Kasumi-1 (cell line): ENCODE measurements at places on chromosomes 16 and 17.

DNA sequence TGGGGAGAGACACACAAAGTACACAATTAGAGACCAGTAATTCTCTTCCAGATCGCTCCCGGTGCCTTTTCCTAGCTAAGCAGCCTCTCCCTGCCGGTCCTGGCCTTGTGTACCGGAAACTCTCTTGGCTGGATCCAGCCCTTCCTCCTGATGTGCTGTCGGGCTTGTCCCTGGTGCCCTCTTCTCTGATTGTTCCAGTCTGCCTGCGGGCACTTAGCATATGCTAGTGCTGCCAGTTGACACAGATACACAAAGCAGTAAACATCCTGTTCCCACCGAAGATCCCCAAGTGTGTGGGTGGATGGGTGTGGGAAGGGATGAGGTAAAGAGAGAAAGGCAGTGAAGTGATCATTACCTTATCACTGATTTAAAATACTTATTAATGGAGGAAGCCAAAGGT is 9.7 kb downstream of the HS3ST3B1 start:
- no peak for DNase-seq

GRCh38 chr16:27281243-27281642 is 12.7 kb upstream of the NSMCE1 start:
- no peak for DNase-seq

DNA sequence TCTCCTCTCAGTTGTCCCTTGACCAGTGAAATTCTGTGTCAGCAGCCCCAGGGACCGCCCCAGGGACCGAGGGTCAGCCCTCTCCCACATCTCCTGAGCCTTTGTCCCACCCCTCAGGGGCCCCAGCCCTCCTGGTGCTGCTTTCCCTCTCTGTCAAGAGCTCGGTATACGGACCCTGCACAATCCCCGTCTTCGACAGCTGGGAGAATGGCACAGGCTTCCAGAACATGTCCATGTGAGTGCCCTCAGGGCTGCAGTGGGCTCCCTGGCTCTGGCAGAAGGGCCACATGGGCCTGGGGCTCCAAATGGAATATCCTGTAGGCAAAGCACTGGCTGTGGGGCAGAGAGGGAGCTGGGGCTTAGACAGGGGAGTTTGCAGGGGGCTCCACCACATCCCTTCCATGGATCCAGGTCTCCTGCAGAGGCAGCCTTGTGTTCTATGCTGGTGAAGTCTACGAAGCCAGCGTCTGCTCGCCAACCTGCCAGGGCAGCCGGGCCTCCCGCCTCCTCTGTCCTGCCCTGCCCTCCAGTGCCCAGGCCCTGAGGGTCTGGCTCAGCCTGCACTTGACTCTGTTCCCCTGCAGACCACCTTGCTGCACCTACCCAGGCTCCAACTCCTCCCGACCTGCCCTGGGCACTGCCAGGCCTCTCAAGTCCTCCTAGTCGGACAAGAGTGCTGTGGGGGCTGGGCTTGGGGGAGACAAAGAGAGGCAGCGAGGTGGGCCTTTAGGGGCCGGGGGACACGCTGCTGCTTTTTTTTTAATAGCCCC is 28.0 kb downstream of the ADGRG5 start:
- no peak for DNase-seq

DNA sequence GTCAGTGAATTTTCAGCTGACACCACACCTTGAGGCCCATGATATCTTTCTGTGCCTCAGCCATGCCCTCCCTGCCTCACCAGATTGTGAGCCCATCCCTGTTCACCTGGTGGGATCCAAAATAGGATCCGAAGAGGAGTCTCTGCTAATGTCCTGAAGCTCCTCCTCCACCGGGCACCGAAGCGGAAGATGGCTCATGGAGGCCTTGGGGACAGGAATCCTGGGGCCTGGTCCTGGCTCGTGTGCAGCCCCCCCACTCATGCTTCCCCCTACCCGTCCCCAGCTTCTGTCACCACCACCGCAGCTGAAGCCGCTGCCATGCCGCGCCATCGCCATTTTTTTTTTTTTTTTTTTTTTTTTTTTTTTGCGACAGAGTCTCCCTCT is 1683.4 kb downstream of the TP53TG3F start:
- DNase-seq, result no peak

DNA sequence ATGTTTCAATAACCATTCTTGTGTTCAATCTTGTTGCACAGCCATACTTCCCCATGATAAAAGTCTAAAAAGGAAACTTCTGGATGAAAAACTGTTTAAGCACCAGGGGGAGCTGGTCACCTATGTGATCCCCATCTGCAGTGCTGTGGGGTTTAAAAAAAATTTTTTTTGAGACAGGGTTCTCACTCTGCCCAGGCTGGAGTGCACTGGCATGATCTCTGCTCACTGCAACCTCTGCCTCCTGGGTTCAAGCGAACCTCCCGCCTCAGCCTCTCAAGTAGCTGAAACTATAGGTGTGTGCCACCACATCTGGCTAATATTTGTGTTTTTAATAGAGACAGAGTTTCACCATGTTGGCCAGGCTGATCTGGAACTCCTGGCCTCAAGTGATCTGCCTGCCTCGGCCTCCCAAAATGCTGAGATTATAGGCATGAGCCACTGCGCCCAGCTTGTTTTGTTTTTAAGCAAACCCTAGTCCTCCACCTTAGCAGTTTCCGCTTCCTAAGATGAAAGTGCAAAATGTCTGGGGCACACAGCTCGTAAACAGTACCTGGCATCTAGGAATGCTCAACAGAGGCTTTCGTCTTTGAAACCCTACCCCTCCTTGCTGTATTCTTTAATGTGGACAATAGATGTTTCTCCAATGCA is 25.4 kb downstream of the DNAJA2 start:
- DNase-seq, result peak; percentile 99
